ENCODE measurements at places on chromosomes 16 and 17. TPM values are rescaled to one million over a fixed set of nuclear protein-coding genes. Genes with fewer than 3 reads are reported as not detected.

The PRAC1 gene
- not detected for total RNA-seq

The CCL16 gene
- total RNA-seq = 52.6 TPM

DNA sequence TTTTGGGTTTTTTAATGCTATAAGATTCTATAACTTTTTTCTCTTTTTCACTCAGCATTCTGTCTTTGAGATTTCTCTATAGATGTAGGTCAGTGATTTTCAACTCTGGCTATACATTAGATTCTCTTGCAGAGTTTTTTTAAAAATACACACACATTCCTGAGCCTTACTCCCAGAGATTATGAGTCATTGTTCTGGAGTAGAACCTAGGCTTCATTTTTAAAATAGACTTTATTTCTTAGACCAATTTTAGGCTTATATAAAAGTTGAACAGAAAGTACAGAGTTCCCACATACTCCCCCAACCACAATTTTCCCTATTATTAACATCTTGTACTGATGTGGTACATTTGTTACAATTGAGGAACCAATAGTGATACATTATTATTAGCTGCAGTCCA lies 63.3 kb downstream of the CYB561 start:
- H3K27ac ChIP-seq = no peak overlapping the region
- no peaks in the 10 kb centered on the region for H3K36me3 ChIP-seq
- no peak overlapping the region for H3K4me3 ChIP-seq
- no peaks in the 10 kb centered on the region for H3K27me3 ChIP-seq
- DNase-seq = no peak

DNA sequence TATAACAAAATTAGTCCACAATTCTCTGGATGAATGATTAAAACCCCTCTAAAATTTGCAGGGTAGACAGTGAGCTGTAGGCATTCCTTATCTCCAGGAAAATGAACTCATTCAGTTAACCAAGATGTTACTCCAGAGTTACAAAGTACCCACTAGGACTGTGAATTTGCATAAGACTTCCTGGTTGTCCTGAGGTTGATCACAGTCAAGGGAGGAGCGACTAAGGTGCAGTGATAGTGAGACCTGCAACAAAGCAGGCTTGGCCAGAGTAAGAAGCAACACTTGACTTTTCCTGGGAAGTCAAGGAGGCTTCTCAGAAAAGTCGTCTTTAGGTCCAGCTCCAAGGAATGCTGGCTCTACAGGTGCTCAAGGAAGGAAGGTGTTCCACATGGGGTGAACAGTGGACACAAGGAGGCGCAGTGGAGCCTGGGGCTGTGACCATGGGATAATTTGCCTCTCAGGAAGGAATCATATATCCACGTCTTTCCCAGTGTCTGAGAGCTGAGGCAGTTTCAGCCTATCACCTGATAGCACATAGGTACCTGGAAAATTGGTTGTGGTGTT lies 821.1 kb upstream of the EEF2KMT start:
- no peak overlapping the region for H3K27ac ChIP-seq
- no peak for DNase-seq
- no peak overlapping the region for H3K4me3 ChIP-seq
- no peaks in the 10 kb centered on the region for H3K4me1 ChIP-seq
- H3K36me3 ChIP-seq = no peaks in the 10 kb centered on the region
- H3K27me3 ChIP-seq = no peaks in the 10 kb centered on the region

The DYNLL2 gene
- total RNA-seq = 16.0 TPM

GRCh38 chr17:3639981-3640596 lies 3.5 kb downstream of the CTNS start:
- H3K27me3 ChIP-seq = no peaks in the 10 kb centered on the region
- no peaks in the 10 kb centered on the region for H3K4me1 ChIP-seq

- no peak overlapping the region for H3K27ac ChIP-seq
- H3K36me3 ChIP-seq = no peaks in the 10 kb centered on the region
- no peak for DNase-seq
- H3K4me1 ChIP-seq = no peaks in the 10 kb centered on the region
- H3K27me3 ChIP-seq = no peaks in the 10 kb centered on the region
Measured at GRCh38 chr17:3683054-3683511, 12.9 kb downstream of the P2RX5 start.

GRCh38 chr17:27414271-27414670 lies 42.0 kb upstream of the KSR1 start:
- no peak overlapping the region for H3K27ac ChIP-seq
- no peak for DNase-seq
- no peaks in the 10 kb centered on the region for H3K27me3 ChIP-seq
- H3K4me3 ChIP-seq = no peak overlapping the region

DNA sequence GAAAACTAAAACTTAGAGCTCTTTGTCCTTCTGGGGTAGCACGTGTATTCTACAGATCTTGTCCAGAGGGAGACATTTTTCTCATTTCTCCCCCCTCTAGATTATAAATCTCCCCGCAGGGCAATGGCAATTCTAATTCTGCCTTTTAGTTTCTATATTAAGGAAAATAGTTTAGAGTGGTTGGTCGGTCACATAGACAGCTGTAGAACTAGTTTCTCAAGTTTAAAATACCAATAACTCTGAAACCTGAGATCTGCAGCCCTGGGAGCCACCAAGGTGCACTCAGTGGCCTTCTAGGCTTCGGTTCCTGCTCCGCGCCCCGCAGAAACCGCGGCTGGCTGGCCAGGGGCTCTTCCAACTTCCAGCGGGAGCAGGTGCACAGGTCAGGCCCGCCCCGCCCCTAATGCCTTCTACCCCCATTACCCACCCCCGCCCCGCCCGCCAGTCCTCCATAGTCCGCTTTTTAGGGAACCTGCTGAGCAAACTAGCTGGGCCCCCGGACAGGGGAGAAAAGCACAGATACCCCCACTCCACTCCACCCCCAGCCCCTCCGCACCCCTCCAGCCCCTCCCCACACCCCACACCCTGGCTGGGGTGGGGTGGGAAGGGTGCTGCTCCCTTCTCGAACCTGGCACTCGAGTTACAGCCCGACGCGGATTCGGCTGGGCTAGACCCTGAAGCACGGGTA lies 431 bp downstream of the SLFN11 start:
- peak overlapping the region; percentile 32 for H3K4me3 ChIP-seq
- H3K27ac ChIP-seq = peak overlapping the region; percentile 21
- H3K27me3 ChIP-seq = no peaks in the 10 kb centered on the region
- DNase-seq = peak; percentile 31
- H3K36me3 ChIP-seq = no peaks in the 10 kb centered on the region

DNA sequence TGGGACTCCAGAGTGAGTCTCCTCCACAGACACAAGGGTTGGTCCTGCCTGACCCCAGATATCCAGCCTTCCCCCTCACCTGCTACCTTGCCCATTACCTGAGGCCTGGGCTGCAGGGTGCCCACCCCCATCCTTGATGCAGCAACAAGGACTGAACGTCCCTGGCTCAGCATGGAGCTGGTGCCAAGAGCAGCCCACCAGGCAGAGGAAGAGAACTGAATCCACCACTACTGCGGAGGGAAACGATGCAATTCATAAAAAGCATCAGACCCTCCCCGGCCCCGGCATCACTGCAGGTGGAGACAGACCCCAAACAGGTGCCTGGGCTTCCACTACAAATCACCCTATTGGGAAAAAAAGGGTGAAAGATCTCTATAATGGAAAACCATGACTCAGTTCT lies 131.0 kb upstream of the TNRC6C start:
- H3K36me3 ChIP-seq = no peaks in the 10 kb centered on the region
- no peak overlapping the region for H3K27ac ChIP-seq
- no peak overlapping the region for H3K4me3 ChIP-seq
- H3K4me1 ChIP-seq = no peaks in the 10 kb centered on the region
- no peak for DNase-seq
- no peaks in the 10 kb centered on the region for H3K27me3 ChIP-seq

- H3K4me1 ChIP-seq = no peaks in the 10 kb centered on the region
- no peak for DNase-seq
- H3K4me3 ChIP-seq = no peak overlapping the region
- H3K36me3 ChIP-seq = no peaks in the 10 kb centered on the region
- H3K27ac ChIP-seq = no peak overlapping the region
Measured at GRCh38 chr16:10635365-10636021, 55.1 kb upstream of the EMP2 start.

DNA sequence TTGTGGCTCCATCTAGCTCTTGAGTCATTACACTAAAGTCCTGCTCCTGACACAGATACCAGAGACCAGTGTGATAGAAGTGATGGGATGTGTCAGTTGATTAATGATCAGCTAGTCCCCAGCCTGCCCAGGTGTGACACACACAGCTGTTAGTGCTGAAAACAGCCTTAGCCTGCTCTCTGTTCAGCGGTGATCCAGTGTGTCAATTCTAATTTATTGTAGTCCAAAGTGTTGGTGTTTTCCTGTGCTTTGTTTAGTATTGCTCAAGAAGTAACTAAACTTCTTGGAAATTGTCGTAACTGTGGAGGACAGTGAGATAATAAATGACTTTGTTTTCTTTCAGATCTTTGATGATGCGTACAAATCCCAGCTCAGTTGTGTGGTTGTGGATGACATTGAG lies 92.3 kb downstream of the WNT3 start:
- no peaks in the 10 kb centered on the region for H3K27me3 ChIP-seq
- no peaks in the 10 kb centered on the region for H3K4me1 ChIP-seq
- no peak overlapping the region for H3K4me3 ChIP-seq
- no peaks in the 10 kb centered on the region for H3K36me3 ChIP-seq
- H3K27ac ChIP-seq = no peak overlapping the region

GRCh38 chr17:40447148-40447644 lies 3.9 kb downstream of the IGFBP4 start:
- H3K27me3 ChIP-seq = no peaks in the 10 kb centered on the region
- H3K4me1 ChIP-seq = peaks cover 35% of the 10 kb centered on the region
- H3K27ac ChIP-seq = peak overlapping the region; percentile 98
- peak overlapping the region; percentile 94 for H3K4me3 ChIP-seq
- peak; percentile 93 for DNase-seq

The HOXB1 gene
- total RNA-seq = not detected

DNA sequence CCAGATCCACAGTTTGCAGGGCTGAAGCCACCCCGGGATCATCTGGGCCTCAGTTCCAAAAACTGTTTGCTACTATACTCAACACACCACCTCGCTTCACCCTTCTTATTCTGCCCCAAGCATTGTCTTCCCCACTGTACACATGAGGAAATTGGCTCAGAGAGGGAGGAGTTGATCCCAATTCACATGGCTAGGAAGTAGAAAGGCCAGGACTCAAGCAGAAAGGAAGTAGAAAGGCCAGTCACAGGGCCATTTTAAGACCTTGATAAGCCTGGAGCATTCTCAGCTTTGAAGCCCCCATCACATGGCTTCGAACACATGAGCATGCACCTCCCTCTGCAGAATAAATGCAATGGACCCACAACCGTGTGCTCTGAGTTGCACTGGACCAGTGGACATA lies 7.7 kb upstream of the PRSS22 start:
- no peaks in the 10 kb centered on the region for H3K4me1 ChIP-seq
- no peaks in the 10 kb centered on the region for H3K27me3 ChIP-seq
- no peak overlapping the region for H3K4me3 ChIP-seq
- no peak overlapping the region for H3K27ac ChIP-seq
- no peaks in the 10 kb centered on the region for H3K36me3 ChIP-seq
- DNase-seq = no peak

The SDR42E2 gene
- total RNA-seq = not detected

GRCh38 chr17:42568341-42569111 lies 1.6 kb downstream of the MLX start:
- no peak for DNase-seq
- no peaks in the 10 kb centered on the region for H3K27me3 ChIP-seq
- no peak overlapping the region for H3K4me3 ChIP-seq
- H3K36me3 ChIP-seq = peaks cover 10% of the 10 kb centered on the region
- H3K4me1 ChIP-seq = peaks cover 50% of the 10 kb centered on the region
- peak overlapping the region; percentile 94 for H3K27ac ChIP-seq

Measured in right lobe of liver (tissue), 6 donors.